Activated gamma-delta T cell treated with Interleukin-2 at 50 U/mL for 16 hours (primary cell): ENCODE measurements at places on chromosomes 4 and X.

DNA sequence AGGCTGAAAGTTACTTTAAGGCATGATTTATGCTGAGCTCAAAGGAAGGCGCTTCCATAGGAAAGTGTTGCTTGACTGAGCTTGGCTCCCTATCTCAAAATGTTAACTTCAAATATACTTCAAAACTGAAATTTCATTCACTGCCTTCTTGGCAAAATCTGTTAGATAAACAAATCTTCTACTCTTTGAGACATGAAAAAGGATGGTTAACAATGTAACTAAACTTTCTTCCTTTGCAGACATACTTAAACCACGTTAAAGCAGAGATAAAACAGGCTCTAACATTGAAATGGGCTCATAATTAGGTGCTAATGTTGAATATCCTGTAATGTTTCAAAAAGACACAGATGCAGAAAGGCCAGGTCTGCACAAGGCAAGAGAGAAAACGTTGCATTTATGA, 110.4 kb downstream of the AMELX start:
- no peak for DNase-seq

DNA sequence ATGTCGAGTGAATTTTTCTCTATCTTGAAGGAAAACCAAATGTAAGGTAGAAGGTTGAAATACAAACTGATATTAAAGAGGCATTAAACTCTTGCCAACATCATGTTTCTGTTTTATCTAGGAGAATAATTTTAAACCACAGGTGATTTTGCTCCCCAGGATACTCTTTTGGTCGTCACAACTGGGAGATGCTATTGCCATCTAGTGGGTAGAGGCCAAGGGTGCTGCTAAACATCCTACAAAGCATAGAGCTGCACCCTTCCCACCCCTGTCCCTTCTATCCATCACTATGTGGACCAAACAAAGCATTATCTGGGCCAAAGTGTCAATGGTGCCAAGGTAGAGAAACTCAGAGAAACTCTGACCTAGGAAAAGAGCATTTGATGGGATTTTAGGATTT, 154.6 kb upstream of the MAGEB2 start:
- DNase-seq: no peak

- DNase-seq: no peak
Measured at GRCh38 chr4:3077796-3078195, 3.3 kb downstream of the HTT start.

- DNase-seq: no peak
Measured at GRCh38 chr4:108581083-108581482, 39.3 kb upstream of the RPL34 start.

DNA sequence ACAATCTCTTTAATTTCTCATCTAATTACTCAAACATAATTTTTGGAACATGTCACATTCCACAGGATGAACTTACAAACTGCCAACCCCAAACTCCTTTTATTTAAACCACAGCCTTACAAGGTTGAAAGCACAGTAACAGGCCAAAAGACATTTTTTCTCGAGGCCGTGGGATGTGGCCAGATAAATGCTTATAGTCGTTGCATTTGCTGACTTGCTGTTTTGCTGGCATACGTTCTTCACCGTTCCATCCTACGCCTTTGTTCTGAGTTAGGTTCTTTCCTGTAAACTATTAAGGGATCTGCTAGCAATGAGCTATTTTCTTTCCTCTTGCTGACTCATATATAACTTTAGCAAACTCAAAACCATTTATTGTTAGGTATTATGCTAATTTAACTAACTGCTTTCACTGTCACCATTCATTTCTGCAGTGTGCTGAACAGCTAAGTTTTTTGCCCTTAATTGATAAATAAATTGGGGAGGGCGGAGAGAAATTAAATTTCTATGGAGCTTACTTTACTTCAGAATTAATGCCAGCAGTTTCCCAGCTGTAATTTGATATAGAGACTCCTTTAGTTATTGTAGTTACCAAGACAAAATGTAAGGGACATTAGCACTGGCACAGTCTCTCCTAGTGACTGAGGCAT, 135.1 kb upstream of the PACRGL start:
- no peak for DNase-seq

GRCh38 chrX:130543603-130544325, 142.0 kb downstream of the RBMX2 start:
- DNase-seq: no peak

DNA sequence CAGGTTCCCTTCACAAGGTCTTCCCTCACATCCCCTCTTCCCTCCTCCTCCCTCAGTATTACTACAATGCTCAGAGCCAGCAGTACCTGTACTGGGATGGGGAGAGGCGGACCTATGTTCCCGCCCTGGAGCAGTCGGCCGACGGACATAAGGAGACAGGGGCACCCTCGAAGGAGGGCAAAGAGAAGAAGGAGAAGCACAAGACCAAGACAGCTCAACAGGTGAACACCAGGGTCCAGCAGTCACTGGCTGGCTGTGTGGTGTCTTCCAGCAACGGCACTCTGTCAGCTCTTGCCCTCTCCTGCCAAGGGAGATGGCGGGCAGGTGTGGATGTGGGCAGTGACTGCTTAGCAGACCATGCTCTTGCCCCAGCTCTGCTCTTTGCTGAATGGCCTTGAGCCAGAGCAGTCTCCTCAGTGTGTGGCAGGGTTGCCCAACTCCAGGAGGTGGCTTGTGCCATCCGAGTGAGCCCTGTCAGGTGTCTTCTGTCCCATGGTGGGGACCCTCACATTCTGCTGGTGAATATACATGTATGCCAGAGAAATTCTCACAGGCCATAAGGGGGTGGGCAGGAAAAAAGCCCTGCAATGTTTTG, 11.4 kb upstream of the UBA1 start:
- DNase-seq: no peak

- no peak for DNase-seq
Measured at GRCh38 chr4:42646999-42647541, 9.8 kb downstream of the ATP8A1 start.

- no peak for DNase-seq
Measured at GRCh38 chr4:108006361-108006760, 16.7 kb downstream of the HADH start.

DNA sequence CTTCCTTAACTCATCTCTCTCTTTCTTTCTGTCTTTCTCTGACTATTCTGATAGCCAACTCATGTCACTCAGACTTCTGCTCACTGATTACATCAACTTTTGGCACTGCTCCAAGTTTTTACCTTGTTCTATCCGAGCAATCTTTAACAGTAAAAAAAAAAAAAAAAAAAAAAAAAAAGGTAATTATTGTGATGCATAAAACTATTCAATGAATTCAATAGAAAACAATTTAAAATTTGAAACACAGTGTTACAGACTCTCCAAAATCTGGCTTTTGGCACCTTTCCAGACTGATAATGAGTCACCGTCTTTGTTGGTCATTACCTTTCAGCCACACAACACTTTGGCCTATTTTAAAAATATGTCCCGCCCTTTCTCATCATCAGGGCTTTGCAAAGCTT, 229.5 kb downstream of the GALNTL6 start:
- no peak for DNase-seq

DNA sequence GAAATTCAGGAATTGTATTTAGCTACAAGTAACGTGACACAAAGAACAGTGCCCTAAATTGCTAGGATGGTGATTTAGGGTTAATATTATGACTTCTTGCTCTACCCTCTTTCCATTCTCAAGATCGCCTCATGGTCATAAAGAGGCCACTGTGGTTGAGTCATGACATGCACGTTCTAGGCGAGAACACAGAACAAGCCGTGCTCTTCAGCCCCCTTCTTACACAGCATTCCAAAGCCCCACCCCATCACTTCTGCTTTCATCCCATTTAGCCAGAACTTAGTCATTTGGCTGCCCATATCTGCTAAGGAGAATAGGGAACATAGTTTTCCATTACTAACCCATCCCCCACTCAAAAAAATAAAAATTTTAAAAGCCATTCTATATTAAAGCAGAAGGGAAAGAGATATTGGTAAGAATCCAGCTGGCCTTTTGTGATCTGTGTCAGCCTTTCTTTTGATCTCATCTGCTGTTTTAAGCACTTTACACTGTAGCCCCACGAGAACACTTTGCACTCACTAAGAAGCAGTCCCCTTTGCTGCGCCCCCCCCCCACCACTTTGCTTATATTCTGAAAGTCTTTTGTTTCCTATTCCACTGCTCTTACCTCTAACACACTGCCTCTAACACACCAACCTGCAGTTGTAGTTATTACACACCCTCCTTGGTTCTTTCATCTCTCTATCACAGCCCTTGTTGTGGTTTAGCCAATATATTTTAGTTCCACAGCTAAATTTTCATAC, 28.4 kb downstream of the NPNT start:
- no peak for DNase-seq

- DNase-seq: no peak
Measured at GRCh38 chr4:14902342-14902741, 99.9 kb upstream of the CPEB2 start.

- DNase-seq: no peak
Measured at GRCh38 chr4:67084783-67085182, 460.5 kb downstream of the CENPC start.

- no peak for DNase-seq
Measured at GRCh38 chrX:80014141-80014940, at the start of gene TBX22. Gene TBX22, plus strand, starts transcription at chrX:80014753. Its CDS starts 7,517 bp downstream, at chrX:80022270.

- DNase-seq: no peak
Measured at GRCh38 chrX:274904-275475, 6.2 kb upstream of the PLCXD1 start.

GRCh38 chr4:15413623-15414019, 14.2 kb upstream of the C1QTNF7 start:
- DNase-seq: no peak

DNA sequence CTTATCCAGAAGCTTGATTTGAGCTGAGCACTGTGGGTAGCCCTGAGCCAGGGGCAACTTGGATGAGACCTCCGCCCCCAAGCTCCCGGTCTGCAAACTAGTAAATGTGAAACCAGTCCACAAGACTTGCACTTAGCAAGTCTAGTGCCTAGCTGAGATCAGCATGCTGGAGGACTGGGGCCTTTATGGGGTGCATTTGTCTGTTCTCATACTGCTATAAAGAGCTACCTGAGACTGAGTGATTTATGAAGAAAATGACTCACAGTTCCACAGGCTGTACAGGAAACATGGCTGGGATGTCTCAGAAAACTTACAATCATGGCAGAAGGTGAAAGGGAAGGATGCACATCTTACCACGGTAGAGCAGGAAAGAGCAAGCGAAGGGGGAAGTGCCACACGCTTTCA, 42.1 kb upstream of the HOPX start:
- DNase-seq: no peak

GRCh38 chr4:3660928-3661515, 105.2 kb upstream of the ADRA2C start:
- DNase-seq: no peak

DNA sequence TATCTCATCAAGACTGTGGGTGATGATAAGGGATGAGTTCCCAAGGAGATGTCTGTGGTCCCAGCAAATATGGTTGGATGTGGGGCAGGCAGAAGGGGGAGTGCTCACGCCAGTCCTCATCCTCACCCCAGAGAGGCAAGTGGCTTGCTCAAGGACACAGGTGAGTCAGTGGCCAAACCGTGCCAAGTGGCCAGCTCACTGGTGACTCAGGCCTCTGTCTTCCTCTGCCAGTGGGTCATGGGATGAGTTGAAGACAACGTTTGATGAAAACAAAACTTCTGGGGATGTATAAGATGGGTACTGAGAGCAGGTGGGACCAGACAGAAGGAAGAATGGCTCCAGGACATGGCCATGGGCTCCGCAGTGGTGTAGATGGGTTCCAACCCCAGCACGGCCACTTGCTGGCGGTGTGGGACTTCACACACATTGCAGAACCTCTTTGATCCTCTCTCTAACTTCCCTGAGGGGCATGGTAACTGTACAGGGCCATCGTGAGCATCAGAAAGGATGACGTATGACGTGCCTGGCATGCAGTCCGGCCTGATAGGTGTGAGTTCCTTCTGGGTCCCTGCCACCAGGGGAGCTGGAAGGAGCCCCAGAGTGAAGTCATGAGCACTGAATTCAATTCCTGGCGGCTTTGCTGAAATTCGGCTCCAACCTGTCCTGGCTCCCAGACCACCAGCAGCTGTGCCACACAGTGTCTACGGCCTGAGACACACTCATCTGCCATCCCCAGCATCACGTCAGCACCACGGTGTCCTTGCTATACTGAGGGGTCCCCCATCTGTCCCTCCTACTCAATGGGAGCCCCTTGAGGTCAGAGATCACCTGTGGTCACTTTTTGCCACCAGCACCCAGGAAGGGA, 41.3 kb upstream of the GPR78 start:
- no peak for DNase-seq

GRCh38 chr4:110627977-110628662, 5.2 kb upstream of the PITX2 start:
- no peak for DNase-seq

DNA sequence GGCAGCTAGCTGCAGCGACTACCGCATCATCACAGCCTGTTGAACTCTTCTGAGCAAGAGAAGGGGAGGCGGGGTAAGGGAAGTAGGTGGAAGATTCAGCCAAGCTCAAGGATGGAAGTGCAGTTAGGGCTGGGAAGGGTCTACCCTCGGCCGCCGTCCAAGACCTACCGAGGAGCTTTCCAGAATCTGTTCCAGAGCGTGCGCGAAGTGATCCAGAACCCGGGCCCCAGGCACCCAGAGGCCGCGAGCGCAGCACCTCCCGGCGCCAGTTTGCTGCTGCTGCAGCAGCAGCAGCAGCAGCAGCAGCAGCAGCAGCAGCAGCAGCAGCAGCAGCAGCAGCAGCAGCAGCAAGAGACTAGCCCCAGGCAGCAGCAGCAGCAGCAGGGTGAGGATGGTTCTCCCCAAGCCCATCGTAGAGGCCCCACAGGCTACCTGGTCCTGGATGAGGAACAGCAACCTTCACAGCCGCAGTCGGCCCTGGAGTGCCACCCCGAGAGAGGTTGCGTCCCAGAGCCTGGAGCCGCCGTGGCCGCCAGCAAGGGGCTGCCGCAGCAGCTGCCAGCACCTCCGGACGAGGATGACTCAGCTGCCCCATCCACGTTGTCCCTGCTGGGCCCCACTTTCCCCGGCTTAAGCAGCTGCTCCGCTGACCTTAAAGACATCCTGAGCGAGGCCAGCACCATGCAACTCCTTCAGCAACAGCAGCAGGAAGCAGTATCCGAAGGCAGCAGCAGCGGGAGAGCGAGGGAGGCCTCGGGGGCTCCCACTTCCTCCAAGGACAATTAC, 1.4 kb downstream of the AR start:
- DNase-seq: no peak
